ENCODE measurements at places on chromosomes 2 and 18. TPM values are rescaled to one million over a fixed set of nuclear protein-coding genes. Genes with fewer than 3 reads are reported as not detected.
A peak's percentile ranks its signal among the peaks of the same experiment; 100 is the strongest.

DNA sequence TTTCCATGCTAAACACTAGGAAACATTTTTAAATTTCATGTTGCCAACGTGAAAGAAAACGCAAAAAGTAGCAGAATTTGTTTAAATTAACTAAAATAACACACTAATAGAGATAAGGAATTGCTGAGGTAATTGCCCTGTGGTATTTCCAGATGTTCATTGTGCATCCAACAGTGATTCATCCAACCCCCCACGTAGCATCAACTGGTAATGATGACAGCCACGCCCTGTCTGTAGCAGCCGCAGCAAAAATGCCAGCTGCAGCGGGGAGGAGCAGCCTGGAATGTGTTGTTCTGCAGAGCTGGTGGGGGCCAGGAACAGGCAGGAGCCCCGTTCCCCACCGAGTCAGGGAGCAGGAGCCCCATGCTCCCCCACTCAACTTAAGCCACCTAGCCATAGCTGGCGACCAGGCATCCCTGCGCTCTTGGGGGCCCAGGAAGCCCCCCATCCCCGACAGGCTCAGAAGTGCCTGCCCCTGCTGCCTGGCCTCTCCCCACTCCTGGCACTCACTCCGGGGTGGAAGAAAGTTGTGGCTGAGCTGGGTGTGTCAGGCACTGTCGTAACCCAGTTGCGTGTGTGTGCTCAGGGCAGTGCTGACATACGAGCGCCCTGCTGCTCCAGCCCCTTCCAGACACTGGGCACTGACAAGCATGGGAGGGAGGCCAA lies 695.1 kb upstream of the ACVR2A start:
- no peaks in the 10 kb centered on the region for H3K36me3 ChIP-seq
- no peak overlapping the region for H3K4me3 ChIP-seq
- H3K27ac ChIP-seq = no peak overlapping the region
- no peak for DNase-seq
- no peaks in the 10 kb centered on the region for H3K4me1 ChIP-seq

Gene UPP2
- not detected for total RNA-seq

Gene TRAK2
- 58.3 TPM for total RNA-seq

GRCh38 chr2:160427629-160428404 lies 65.8 kb downstream of the RBMS1 start:
- DNase-seq = peak; percentile 72
- peak overlapping the region; percentile 57 for H3K4me3 ChIP-seq
- H3K27ac ChIP-seq = peak overlapping the region; percentile 86
- H3K36me3 ChIP-seq = peaks cover 43% of the 10 kb centered on the region
- H3K27me3 ChIP-seq = no peaks in the 10 kb centered on the region
- H3K4me1 ChIP-seq = peaks cover 64% of the 10 kb centered on the region

GRCh38 chr2:3460831-3461800 lies 58.2 kb downstream of the ADI1 start:
- no peaks in the 10 kb centered on the region for H3K27me3 ChIP-seq
- peaks cover 15% of the 10 kb centered on the region for H3K4me1 ChIP-seq
- peaks cover 1% of the 10 kb centered on the region for H3K36me3 ChIP-seq
- peak overlapping the region; percentile 25 for H3K27ac ChIP-seq
